ENCODE measurements at places on chromosomes 7 and 10.

GRCh38 chr7:22563032-22563501 lies 63.1 kb upstream of the STEAP1B start:
- DNase-seq, result no peak

GRCh38 chr10:13636776-13637175 lies 50.0 kb downstream of the PRPF18 start:
- DNase-seq, result no peak

GRCh38 chr7:85102813-85103350 lies 84.0 kb downstream of the SEMA3D start:
- no peak for DNase-seq

GRCh38 chr7:47383072-47383471 lies 198.8 kb downstream of the TNS3 start:
- no peak for DNase-seq

DNA sequence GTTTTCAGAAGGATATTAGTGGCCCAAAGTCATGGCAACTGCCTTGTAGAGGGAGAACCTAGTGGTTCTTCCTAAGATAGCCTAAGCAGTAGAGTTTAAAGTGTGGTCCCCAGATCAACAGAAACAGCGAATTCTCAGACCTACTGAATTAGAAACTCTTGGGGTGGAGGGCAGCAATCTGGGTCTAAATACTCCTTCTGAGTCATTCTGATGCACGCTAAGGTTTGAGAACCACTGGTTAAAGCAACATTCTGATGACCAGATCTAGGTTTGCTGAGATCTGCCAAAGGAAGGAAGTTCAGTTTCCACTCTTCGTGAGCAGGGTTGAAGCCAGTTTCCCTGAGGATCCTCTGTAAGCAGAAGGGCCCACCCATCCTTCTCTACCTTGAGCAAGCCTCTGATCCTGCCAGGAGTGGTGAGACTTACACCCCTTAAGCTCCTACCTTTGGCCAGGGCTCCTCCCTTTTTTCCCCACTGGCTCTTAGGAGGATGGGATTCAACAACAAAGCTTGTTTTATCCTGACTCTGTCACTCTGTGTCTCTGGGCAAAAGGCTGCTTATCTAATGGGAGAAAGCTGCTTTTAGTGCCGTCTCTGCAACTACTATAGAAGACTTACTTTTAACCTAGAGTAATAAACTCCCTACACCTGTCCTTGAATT lies 26.8 kb upstream of the TRUB1 start:
- no peak for DNase-seq

DNA sequence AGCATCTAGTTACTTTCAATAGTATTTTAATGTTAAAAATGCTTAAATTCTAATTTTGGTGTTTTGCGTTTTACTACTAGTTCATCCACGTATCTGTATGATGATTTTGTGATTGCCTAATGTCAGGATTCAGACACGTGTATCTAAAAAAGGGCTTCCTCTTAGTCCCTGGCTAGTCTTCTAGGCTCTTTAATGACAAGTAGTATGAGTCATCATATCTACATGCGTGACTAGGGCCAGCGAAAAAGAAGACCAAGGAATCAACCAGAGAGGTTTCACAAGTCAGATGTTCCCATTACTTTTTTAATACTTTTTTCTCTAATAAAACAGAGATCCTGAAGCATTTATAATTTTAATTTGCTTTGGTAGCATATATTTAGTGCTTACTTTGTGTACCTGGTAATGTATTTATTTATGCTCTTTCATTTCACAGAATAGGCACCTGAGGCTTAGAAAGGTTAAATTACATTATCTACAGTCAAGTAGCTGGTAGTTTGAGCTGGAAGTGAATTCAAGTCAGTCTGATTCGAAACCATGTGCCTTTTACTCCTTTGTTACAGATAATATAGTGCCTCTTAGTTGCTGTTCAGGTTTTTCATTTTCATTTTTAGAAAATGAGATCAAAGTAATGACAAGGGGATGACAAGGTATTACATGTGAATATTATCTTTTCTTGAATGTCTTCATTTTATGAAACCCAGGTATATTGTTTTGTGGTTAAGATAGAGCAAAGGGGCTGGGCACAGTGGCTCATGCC lies 140.3 kb downstream of the FOXP2 start:
- no peak for DNase-seq

GRCh38 chr10:100645613-100646392 lies 99.6 kb upstream of the PAX2 start:
- no peak for DNase-seq

DNA sequence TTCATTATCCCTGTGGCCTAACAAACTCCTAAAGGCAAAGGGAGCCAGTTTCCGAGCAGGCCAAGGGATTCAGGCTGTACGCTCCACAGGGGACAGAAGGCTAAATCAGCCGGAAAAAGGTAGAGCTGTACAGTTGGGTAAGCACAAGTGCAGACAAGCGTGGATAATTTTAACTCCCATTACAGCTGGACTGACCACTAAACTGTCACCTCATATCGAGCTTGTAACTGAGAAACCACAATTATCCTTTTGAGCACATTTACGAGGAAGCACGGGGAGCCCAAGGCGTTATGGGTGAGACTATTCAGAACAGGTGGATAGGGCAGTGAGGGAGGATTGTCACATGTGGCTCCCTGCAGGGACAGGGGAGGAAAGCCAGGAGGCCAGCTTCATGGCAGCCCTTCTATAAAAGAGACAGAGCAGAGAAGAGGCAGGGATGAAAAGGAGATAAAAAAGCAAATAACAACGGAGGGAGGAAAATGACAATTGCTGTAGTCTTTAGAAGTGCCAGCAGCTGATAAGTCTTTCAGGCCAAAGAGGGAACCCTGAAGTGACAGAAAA lies 288.0 kb downstream of the FGFR2 start:
- DNase-seq, result no peak

DNA sequence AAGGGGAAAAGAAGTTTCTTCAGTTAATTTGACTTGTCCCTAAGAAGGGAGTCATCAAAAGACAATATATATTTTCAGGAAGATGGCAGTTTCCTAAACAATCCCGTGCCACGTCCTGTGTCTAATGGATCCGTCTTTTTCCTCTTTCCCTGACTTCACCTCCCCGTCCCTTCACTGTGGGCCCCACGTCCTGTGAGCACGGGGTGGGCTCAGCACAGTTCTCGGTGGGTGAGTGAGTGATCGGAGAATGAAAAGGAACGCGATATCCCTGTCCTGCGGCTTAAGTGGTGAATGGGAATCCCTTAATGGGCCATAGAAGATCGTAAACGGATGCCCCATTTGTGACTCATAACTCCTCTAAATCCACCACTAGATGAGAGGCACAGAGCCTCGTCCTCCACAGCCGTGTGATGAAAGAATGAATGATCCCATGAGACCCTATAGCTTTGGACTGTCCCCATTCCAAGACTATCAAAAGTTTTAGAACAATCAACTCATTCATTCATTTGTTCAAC lies 63.5 kb upstream of the PITRM1 start:
- no peak for DNase-seq

DNA sequence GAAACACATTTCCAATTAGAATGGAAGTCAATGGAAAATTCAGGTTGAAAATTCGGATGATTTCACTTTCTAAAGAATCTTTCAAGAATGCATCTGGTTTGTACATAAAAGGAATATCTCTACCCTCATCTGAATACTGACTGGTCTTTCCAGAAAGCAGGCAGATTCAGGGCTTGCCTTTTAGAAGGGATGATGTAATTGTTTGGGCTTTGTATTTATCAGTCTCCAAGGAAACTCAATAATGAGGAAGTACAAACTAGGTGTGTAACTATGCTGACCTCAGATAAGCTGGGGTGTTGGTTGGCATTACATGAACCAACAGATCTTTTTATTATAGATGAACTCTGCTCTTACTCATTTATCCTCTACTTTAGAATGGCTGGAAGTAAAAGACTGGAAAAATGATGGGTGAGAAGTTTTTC lies 24.1 kb downstream of the PDLIM1 start:
- no peak for DNase-seq

DNA sequence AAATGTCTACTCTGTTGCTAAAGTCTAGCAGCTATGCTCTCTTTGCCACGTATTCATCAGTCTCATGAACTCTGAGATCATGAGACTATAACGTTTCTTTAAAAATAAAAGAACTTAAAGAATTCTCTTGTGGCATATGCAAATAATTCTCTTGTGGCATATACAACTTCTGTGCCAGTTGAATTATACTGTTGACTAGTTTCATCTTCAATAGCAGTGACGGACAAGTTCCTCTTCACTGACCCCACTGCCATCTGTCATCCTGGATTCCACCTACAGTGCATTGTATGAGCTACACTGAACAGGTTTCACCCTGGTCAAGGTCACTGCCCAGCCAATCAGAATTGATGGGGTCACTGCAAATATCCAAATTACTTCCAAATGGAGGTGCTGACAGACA lies 88.2 kb downstream of the CD36 start:
- no peak for DNase-seq

- DNase-seq, result no peak
Observed at GRCh38 chr7:137847568-137848050, 835 bp upstream of the DGKI start.

DNA sequence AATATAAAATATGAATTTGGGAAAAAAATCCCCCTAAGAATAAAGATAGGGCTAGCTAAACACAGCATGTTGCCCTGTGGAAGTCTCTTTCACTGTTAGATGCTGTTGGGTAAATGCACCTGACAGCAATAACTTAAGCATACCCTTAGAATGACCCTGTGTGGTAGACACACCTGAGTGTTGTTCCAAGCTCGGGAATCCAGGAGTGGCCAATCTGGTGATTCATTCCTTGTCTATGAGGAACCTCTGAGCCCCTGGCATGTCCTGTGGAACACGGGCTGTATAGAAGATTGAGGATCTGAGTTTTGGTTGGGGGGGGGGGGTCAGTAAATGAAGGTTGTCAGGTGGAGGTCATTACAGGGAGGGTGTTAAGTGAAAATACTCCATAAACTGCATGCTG lies 730.0 kb upstream of the IGFBP3 start:
- DNase-seq, result no peak

GRCh38 chr7:129775695-129776361 lies 164.3 kb downstream of the NRF1 start:
- no peak for DNase-seq

- no peak for DNase-seq
Observed at GRCh38 chr7:81926154-81926553, 156.3 kb upstream of the HGF start.

DNA sequence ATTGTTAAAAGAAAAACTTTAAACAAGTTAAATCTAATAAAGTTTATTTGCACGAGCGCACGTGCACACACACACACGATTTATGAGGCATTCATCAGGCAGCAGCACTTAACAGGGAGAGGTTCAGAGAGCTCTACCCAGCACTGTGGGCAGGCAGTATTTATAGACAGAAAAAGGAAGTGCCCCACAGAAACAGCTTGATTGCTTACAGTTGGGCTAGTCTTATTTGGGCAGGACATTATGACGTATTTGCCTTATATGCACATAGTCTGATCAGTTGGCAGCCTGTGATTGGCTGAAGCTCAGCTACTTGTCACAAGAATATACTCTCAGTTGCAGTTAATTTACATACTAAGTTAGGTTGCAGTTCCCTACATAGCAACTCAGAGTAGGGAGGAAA lies 1.2 kb upstream of the SDHAF3 start:
- DNase-seq, result no peak

DNA sequence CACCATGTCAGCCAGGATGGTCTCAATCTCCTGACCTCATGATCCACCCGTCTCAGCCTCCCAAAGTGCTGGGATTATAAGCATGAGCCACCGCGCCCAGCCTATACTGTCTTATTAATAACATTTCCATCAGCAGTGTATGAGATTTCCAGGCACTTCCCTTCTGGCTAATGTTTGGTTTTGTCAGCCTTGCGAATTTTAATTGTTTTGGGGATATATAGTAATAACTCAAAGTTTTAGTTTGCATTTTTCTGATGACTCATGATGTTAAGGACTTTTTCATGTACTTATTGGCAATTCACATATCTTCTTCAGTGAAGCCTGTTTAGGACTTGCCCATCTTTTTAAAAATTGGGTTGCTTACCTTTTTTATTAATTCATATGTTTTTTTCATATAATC lies 76.0 kb downstream of the TMEM270 start:
- no peak for DNase-seq

DNA sequence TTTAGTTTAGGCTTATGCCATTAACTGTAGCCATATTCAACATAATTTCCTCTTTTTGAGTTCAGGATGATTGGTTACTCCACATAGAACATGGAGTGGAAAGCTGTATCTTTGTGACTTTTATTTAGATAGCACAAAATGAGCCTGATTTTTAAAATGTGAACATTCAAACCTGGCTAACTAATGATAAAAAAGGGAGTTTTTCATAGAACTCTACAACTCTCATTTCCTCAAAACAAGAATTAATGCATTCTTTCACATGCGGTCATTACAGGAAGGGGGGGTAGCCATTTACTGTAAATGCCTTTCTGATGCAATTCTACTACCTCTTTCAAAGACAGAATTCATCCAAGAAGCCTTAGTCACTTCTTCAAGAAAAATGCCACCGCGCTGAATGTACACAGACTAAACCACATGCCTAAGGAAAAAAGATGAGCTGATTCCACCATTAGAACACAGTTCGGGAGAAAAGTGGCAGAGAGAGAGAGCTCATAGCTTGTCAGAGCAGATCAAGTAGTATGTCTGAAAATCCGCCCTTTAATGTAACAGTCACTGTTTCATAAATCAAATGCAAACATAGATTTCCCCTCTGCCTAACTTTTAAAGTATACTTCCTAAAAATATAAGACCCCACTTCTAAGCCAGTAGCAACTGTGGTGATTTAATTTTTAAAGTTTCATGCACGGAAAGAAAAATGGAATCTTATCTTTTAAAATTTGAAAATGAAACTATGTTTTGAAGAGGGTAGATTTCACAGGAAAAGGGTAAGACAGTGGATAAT lies 226.4 kb upstream of the KLF14 start:
- no peak for DNase-seq

DNA sequence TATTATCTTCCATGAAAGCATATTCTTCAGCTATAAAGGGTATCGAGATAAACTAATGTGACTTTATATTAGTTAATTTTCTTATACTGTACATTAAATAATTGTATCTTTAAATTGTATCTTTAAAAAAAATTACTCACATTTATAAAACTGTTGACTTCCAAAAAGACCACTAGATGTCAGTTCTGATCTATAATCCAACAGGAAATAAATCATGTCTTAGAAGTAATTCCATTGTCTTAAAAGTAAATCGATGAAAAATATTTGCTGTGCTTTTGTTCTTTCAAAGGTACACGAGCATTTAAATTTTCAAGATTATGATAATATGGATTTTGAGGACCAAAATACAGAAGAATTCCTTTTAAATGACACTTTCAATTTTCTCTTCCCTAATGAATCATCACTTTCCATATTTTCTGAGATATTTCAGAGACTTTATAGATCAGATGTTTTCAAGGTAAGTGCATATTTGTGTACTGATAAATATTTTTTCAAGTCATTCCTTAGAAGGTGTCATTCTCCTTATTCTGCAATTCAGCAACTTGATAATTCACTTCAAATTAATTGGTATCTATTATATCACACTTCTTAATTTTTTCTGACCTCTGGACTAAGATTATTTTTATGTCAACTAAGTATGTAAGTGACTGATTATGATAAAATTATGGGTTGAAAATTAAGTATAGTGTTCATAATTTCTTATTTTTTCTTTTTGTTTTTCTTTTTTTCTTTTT lies 138.5 kb downstream of the CPED1 start:
- DNase-seq, result no peak

All from putamen (tissue), 1 donor.